ENCODE measurements at places on chromosomes 6 and 20.

DNA sequence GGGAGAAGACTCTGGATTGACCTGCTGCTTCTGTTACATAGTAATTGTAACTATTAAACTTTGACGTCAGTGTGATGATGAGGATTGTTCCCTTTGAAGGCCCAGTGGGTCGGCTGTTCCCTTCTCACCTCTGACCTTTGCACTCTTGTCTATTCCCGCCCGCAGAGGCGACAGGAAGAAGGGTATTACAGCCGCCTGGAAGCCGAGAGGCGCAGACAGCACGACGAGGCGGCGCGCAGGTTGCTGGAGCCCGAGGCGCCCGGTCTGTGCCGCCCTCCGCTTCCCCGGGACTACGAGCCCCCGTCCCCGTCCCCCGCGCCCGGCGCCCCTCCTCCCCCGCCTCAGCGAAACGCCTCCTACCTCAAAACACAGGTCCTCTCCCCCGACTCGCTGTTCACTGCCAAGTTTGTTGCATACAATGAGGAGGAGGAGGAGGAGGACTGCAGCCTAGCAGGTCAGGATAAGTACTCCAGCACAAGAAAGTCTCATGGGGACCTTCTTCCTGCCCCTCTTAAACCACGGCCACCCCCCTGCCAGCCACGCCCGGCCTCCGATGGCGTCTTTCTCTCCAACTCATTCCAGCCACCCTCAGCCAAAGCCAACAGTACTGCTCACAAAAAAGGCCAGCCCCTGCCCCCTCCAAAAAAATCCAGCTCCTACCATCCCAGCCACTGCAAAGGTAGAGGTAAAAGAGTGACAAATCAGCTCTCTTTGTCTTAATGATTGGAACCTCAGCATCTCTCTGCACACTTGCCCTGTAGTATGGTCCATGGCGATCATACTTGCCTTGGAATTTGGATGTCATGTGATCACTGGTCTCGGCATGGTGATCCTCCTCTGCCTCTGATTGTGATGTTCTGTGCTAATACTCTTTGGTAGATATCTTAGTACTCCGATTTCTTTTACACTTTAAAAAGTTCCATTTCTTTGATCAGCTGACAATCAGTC, 31.6 kb upstream of the KIF25 start:
- DNase-seq, result no peak

DNA sequence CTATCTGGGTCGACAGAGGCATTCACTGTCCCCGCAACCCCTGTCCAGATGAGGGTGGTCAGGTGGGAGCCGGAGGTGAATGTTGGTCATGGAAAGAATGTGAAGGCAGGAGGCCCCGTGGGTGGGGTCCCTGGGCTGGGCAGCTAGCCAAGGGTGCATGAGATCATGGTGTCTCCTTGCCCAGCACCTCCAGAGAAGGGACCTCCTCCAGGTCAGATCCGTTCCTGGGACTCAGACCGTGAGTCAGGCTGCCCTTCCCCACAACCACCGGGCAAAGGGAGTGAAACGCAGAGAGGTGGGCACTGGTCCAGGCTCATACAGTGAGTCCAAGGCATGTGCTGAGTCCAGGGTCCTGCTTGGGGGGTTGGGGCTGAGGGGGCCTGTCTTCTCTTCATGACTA, 3.5 kb downstream of the FOXS1 start:
- DNase-seq, result no peak

DNA sequence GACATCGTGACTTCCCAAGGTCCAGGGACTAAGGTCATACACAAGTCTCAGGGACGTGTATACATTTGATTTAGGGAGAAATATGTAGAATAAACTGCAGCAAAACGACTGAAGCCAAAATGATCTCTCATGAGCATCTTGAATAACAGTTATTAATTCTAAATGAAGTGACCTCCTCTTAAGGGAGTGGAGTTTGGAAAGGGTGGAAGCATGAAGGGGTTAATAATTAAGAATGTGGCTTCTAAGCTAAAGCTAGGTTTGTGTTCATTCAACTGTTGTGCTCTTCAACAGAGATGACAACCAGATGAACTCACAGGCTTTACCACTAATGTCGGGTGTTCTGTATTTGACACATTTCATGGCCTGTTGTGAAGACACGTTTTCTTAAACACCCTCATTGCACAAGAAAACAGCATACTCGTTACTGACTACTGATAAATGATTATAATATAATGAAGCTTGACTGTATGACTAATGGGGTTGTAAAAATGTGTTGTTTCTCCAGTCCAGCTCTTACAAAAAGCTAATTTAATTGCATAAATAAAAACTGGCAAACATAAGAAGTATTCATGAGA, 1.5 kb downstream of the PPP1R14C start:
- DNase-seq, result no peak

DNA sequence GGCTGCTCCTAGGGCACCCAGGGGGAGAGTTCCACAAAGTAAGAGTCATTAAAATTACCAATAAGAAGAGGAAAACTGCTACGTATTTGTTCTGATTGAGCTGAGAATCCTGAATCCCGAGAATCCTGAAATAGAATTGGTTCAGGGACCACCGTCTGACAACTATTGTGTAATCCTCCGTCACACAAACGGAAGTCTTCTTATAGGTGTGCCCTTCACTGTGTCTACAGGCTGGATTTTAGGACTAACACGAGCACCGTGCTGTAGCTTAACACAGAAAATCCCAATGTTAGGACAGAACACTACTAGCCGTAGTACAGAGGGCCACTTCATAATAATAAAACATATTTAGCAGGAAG, 50.6 kb upstream of the RNF182 start:
- no peak for DNase-seq

GRCh38 chr6:5333658-5334057, 72.3 kb downstream of the FARS2 start:
- no peak for DNase-seq

All from cerebellum (tissue), 4 donors.